ENCODE measurements at places on chromosomes 3 and 15. TPM values are rescaled to one million over a fixed set of nuclear protein-coding genes. Genes with fewer than 3 reads are reported as not detected.

Gene CLSTN2
- total RNA-seq = 4.2 TPM

Gene HCN4
- total RNA-seq = not detected

Gene APOD
- total RNA-seq = 45.9 TPM

Gene SUCNR1
- not detected for total RNA-seq

Gene AADACL2
- total RNA-seq = not detected
